ENCODE measurements at places on chromosomes 6 and 20.

GRCh38 chr6:110116258-110116657 lies 63.2 kb downstream of the WASF1 start:
- no peak for DNase-seq

DNA sequence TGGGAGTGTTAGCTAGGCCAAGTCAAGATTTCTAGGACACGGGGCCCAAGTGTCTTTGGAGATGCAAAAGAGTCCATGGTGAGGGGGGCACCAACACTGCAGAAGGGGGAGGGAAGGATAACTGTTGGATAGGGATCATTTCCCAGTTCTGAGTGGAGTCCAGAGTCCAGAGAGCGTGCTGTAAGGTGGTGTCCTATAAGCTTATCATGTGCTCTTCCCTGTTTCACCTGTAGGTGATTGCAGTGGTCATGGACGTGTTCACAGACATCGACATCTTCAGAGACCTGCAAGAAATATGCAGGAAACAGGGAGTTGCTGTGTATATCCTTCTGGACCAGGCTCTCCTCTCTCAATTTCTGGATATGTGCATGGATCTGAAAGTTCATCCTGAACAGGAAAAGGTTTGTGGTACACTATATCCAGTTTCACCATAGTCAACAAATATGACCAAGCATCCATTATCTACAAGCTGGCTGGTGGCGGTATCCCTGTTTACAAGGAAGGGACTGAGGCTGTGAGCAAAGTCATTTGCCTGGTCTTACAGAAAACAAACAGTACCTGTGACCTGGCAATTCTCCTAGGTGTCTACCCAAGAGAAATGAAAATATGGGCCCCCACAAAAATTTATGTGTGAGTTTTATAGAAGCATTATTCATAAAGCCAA lies 15.6 kb downstream of the FAM83D start:
- no peak for DNase-seq

DNA sequence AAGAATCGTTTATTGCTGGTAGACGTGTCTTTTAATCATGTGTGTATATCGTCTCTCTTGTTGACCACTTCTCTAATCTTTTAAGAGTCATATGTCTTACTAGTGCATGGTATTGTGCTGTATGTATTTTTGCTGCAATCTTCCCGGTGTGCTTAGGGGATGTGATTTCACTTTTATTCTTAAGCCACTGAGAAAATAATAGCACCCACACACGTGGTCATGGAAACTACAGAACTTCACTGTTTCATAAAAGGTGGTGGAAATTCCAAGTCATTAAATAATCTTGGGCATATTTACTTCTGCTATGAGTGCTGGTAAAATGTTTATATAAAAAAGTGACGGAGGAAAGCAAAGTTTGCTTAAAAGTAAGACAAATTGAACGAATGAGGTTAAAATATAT lies 3.0 kb upstream of the CDYL start:
- no peak for DNase-seq

DNA sequence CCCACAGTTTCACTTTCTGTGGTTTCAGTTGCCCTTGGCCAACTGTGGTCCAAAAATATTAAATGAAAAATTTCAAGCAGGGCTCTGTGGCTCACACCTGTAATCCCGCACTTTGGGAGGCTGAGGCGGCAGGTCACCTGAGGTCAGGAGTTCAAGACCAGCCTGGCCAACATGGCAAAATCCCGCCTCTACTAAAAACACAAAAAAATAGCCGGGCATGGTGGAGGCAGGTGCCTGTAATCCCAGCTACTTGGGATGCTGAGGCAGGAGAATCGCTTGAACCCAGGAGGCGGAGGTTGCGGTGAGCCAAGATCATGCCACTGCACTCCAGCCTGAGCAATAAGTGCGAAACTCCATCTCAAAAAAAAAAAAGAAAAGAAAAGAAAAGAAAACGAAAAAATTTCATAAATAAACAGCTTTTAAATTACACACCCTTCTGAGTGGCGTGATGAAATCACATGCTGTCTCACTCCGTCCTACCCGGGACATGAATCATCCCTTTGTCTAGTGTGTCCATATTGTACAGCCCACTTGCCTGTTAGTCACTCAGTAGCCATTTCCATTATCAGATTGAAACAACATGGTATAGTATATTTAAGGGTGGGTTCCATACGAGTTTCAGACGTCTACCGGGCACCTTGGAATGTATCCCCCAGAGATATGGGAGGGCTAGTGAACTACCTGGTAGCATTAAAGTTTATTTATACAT lies 11.7 kb downstream of the PTPRK start:
- DNase-seq: no peak

DNA sequence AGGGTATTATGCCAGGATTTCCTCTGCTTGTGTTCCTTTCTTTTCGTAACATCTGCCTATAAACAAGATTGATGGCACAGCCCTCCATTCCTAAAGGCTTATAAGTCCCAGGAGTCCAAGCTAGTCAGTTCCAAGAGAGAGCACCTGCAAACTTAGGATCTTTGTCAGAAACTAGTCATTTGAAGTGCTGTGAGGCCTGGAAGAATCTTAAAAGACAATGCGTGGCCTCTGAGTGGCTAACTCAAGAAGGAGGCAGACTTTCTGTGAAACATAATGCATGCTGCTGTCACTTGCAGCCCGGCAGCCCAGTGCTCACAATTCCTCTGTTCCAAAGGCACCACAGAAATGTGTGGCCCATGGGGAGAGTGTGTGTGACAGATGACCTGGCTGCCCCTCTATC lies 135.0 kb upstream of the SUPT3H start:
- no peak for DNase-seq

GRCh38 chr6:34457742-34458735 lies 7.8 kb upstream of the PACSIN1 start:
- no peak for DNase-seq

- no peak for DNase-seq
Measured at GRCh38 chr20:18092890-18093289, 35.2 kb upstream of the OVOL2 start.

DNA sequence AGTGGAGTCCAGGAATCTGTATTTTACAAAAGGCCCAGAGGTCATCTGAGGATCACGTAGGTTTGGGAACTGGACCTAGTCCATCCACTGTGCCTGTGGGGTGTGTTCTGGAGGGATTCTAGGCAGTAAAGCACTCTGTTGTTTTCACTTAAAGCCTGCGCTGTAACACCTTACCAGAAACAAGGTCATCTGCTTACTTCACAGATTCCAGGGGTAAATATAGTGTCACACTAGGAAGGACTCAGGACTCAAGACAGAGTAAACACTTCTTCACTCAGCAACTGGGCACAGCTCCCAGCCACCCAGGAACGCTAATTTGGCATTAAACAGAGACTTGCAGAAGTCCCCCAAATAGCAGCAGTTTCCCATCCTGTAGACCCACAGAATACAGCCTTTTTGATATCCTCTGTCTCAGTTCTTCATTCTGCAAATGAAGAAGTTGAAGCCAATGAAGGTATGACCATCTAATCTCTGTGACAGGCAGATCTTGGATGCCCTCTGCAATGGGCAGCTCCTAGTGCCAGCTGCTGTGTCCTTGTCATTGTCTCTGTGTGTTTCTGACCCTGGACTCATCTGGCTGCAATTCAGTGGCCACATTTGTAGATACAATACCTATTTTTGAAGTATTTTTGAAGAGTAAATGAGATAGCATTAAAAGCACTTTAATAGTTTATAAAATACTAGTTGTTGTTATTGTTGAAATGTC lies 129.1 kb downstream of the SLC24A3 start:
- no peak for DNase-seq

DNA sequence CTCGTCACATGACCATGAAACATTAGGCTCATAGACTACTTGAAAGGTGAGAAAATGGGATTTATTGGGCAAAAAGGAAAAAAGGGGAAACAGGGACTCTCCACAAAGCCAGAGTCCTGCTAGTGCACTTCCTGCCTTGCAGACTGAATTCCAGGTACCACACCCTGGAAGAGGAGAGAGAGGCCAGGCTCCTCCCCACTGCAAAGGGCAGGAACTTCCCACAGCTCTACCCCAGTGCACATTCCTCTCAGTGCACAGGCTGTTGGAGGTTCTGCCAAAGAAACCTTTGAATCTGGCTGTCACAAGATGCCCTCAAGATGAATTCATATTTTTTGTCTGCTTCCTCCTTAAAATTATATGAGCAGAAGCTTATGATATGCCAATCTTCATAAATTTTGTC lies 920.4 kb upstream of the GJE1 start:
- DNase-seq: no peak

DNA sequence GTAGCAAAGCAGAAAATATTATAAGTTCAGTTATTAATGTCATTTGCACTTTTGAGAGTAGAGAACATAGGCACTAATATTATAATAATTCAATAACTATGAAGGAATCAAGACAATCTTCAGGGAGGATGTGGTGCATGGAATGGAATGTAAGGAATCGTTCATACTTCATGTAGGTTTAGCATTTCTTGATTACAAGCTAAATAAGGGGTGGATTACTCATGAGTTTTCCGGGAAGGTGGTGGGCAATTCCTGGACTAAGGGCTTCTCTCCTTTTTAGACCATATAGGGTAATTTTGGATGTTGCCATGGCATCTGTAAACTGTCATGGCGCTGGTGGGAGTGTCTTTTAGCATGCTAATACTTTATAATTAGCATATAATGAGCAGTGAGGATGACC lies 9.1 kb upstream of the BTNL2 start:
- DNase-seq: no peak

- no peak for DNase-seq
Measured at GRCh38 chr6:157246048-157246630, 77.2 kb downstream of the TMEM242 start.

GRCh38 chr6:1763404-1763803 lies 153.7 kb downstream of the FOXC1 start:
- no peak for DNase-seq

DNA sequence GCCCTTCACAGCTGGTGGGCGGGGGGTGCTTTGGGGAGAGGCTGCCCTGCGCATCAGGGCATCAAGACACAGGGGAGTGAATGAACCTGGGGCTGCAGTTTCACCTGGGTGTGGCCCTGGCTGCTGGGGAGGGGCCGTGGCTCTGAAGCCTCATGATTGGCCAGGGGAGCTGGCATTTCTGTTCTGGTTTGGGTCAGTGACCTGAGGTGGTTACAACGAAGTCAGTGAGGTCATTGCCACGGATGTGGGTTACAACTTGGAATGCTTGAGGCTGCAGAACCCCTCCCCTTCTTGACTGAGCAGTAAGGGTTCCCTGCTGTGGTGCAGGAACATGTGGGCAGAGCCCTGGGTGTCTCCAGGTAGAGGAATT lies 3.0 kb downstream of the TCEA2 start:
- peak; percentile 90 for DNase-seq

DNA sequence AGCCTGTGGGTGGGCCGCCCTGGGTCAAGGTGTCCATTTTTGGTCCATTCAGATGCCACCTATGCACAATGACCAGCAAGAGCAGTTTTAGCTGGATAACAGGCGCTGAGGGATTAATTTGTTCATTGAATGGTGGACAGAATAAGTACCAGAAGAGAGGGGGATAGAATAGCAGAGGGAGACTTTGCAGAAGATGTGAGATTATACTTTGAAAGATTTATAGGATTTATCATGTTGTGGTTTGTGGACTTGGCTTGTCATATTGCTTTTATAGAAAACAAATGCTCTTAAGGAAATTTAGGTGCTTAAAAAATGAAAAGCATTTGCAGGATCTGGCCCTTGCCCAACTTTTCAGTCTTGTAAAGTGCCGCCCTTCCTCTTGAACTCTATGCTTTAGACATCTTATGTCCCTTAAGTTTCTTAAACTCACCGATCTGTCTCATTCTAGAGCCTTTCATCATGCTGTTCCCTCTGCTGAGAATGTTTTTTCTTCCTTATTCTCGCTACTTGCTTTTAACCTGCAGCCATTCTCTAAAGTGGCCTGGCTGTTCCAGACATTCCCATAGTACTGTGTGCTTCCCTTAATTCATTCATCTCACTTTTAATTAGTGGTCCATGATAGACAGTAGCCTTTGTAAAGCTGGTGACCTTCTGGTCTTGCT lies 42.5 kb downstream of the CD109 start:
- DNase-seq: no peak

GRCh38 chr6:127185437-127185995 lies 67.0 kb downstream of the RSPO3 start:
- no peak for DNase-seq

- no peak for DNase-seq
Measured at GRCh38 chr6:24249926-24250325, 107.9 kb downstream of the DCDC2 start.

DNA sequence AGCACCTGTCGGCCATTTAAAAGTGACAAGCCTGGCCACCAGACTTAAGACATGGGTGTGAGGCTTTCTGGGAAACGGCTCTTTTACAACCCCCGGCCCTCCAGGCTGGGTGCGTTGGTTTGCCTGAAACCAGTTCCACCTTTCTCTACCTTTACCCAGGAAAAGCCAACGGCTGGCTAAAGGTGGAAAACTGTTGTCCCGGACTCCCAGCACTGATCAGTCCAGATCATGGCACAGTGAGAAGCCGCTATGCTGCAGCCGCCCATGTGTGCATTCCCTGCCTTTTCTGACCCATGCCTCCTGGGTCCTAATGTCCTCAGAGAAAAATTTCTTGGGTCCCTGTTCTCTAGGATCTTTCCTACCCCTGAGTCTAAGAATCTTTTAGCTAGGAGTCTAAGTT lies 655.7 kb upstream of the HS3ST5 start:
- no peak for DNase-seq

GRCh38 chr6:108309844-108310243 lies 15.0 kb downstream of the AFG1L start:
- no peak for DNase-seq

DNA sequence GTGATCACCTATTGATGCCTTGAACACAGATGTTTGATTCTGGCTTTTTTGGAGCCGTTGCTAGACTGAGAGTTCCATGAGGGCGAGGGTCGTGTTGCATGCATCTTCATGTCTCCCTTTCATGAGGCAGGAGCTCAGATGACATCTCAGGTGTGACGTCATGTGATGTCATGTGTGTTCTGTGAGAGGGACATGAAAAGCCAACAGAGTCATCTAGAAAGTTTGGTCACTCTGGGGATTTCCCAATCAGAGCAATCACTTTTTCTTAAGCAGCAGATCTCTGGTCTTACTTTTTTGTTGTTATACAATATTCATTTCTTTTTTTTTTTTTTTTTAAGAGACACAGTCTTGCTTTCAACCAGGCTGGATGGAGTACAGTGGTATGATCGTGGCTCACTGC lies 411.8 kb downstream of the PREX1 start:
- peak; percentile 28 for DNase-seq

GRCh38 chr6:41630946-41631345 lies 7.3 kb upstream of the MDFI start:
- no peak for DNase-seq

GRCh38 chr6:109456710-109457561 lies 1.4 kb upstream of the MICAL1 start:
- DNase-seq: no peak

- no peak for DNase-seq
Measured at GRCh38 chr6:110002676-110003075, 24.6 kb downstream of the GPR6 start.

- no peak for DNase-seq
Measured at GRCh38 chr6:14641423-14642135, 524.0 kb downstream of the CD83 start.

- DNase-seq: peak; percentile 41
Measured at GRCh38 chr20:5402903-5403531, 86.3 kb upstream of the PROKR2 start.

DNA sequence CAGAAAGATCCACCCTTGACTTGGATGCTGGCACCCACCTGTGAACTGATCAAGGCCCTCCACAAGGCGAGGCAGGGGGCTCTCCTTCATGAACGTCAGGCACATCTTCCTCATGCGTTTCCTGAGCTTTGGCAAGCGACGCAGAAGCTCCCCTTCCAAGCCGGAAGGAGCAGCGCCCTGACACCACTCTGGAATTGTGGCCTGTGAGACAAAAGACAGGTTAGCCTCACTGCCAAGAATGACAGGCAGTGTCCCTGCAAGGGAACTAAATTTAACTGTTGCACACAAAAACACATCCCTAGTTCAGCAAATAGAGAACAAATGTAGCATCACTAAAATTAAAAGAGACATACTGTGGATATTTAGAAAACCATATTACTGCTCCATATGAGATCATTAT lies 42.0 kb upstream of the LYRM2 start:
- DNase-seq: no peak
